ENCODE measurements at places on chromosomes 1 and 21.

DNA sequence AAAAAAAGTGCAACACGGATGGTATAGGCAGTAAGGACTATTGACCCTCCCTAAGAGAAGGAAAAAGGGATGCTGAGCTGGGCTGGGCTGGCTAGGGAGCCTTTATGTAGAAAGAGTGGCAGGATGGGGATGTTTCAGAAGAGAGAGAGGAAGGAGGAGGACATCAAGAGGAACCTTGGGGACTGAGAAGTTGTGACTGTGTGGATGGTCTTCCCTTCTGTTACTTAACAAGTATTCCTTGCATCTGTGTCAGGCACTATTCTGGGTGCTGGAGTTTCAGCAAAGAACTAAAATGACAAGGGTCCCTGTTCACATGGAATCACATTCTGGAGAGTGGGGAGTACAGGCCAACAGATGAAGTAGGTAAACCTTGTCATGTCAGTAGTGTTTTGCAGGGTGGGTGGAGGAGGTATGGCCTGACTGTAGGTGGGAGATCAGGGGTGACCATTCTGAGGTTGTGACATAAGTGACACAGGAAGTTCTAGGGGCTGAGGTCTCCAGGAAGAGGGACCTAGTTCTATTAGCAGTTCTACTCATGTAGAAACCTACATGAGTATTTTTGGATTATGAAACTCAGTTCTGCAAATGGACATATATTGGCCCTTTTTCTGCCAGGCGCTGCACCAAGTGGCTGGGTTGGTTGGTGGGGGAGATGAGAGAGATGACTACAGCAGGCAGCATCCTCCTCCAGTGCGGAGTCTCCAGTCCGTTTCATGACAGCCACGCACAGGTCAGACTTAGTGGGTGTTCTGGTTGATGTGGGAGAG is 53.8 kb downstream of the PRDM2 start:
- DNase-seq, result no peak

DNA sequence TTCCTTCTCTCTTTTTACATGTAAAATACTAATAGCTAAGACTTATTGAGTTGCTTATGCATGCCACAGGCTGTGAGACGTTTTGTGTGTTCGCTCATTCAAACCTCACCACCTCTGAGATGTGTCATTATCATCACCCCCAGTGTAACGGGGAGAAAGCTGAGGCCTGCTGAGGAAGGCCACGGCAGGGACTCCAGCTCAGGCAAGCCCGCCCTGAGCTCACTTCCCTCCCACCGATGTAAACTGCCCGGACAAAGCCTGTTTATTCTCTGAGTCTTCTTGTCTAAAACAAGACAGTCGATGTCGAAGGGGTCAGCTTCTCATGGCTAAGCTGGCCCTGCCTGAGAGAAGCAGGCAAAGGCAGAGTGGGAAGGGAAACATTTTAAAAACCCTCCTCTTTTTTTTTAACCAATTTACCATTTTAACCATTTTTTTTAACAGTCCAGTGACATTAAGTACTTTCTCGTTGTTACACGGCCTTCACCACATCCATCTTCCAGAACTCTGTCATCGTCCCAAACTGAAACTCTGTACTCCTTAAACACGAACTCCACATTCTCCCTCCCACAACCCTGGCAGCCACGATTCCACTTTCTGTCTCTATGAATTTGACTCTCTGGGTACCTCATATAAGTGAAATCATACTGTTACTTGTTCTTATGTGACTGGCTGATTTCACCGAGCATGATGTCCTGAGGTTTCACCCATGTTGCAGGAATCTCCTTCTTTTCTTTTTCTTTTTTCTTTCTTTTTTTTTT is 204.8 kb upstream of the GALNT2 start:
- DNase-seq, result no peak

DNA sequence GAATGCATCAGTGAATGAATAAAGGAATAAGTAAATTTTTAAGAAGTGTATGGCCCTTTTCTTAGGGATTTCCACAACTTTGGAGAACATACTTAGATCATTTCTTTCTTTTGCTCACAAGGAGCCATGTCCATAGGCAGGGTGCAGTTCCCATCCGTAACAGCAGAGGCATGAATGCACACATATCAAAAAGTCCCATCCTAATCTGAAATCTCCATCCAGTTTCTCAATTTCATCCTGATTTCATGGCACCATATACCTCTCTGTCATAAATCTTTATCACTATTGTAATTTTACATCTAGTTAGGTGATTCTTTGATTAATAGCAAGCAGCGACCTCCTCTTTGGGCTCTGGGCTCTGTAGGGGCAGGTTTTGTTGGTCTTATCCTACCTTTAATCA is 359.2 kb downstream of the RRAGC start:
- DNase-seq, result no peak

- no peak for DNase-seq
These were observed 4.1 kb upstream of the HDGF start for GRCh38 chr1:156755527-156755950.

- no peak for DNase-seq
These were observed 24.1 kb upstream of the EXO1 start for GRCh38 chr1:241823925-241824324.

GRCh38 chr1:3695326-3696217 is 43.3 kb downstream of the TP73 start:
- DNase-seq, result peak; percentile 36

- DNase-seq, result no peak
These were observed 232.5 kb upstream of the JUN start for GRCh38 chr1:59016390-59016789.

DNA sequence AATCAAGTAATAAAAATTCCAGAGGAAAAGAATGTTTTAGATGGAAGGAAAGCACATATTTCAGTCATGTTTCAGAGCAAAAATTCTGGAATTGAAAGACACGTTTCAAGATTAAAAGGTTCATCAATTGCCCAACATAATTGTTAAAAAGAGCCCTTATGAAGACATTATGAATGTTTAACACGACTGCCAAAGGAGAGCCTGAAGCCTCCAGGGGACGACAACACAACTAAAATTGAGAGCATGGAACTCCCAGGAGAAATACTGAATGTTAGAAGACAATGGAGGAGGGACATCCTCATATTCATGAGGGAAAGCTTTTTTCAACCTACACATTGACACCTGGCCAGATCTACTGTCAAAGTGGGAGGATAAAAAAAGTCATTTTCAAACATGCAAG is 16.0 kb downstream of the OR2T11 start:
- DNase-seq, result peak; percentile 68

GRCh38 chr1:100229681-100230443 is 19.8 kb downstream of the DBT start:
- DNase-seq, result no peak

DNA sequence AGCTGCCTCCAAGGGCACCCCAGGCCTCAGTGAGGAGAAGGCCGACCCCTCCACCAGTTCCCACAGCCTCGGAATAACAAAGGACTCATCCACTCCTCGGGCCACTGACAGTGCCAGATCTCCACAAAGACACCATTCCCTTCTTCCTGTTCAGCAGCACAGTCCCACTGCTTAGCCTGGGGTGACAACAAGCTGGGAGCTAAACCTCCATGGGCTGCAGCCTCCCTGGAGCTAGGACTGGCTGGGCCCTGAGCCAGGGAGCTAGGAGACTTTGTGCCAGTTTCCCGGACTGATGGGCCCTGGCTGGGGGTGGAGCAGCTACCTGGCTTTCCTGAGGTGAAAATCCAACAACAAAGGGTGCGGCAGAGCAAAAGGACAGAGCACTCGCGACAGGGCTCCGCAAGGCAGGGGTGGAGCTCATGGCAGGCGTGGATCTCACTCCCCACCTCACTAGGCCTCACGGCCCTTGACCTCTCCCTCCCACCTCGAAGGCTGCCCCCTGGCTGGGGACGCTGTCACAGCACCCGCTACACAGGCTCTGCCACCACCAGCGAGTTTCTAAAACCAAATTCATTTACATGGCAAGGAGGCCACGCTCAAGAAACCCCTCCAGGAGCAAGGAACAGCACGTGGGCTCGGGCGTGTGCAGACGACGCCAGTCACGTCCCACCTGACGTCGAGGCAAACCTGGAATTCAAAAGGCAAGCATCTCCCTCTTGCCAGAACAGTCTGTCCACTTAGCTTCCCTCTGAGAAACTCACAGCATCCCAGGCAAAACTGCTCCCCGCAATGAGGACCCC is 13.8 kb downstream of the SLC35E2B start:
- DNase-seq, result peak; percentile 88

GRCh38 chr1:44543064-44543744 is 131.1 kb downstream of the TMEM53 start:
- no peak for DNase-seq

GRCh38 chr1:246394121-246394520 is 113.0 kb downstream of the SMYD3 start:
- DNase-seq, result no peak

GRCh38 chr1:41371630-41372599 is 10.7 kb downstream of the FOXO6 start:
- DNase-seq, result no peak

DNA sequence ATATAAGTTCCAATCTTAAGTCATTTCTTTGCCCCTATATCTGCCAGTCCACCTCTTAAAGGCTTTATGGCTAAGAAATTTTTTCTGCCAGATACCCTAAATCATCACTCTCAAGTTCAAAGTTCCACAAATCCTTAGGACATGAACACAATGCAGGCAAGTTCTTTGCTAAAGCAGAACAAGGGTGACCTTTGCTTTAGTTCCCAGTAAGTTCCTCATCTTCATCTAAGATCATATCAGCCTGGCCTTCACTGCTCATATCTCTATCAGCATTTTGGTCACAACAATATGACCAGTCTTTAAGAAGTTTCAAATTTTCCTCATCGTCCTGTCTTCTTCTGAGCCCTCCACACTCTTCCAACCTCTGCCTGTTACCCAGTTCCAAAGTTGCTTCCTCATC is 402.2 kb upstream of the RUNX1 start:
- DNase-seq, result no peak

DNA sequence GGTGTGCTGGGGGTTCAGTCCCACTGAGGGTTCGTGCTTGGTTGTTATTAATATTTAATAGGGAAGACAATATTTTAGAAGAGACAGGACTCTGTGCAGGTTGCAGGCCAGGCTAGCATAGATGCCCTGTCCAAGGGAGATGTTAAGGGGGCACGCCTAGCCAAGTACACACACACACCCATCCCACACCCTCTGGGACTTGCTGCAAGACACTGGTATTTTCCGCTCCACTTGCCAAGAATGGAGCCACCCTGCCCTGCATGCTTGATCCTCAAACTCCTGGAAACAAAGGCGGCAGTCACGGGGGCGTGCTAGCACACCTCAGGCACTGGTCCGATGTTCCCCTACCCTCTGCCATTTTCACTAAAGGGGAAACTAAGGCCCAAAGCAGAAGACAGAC is 99.1 kb downstream of the MRPL37 start:
- no peak for DNase-seq

GRCh38 chr1:198575292-198575691 is 34.8 kb upstream of the ATP6V1G3 start:
- no peak for DNase-seq

DNA sequence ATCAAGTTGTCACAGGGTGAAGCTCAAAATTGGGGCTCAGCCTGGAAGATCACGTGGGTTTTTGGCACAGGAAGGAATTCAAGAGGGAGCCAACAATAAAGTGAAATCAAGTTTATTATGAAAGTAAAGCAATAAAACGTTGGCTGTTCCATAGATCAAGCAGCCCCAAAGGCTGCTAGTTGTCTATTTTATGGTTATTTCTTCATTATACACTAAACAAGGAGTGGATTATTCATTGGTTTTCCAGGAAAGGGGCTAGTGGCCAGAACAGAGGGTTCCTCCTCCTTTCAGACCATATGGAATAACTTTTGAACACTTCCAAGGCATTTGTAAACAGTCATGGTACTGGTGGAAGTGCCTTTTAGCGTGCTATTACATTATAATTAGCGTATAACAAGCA is 723.5 kb upstream of the ADAMTS5 start:
- no peak for DNase-seq

- DNase-seq, result no peak
These were observed 16.5 kb downstream of the ATF3 start for GRCh38 chr1:212624976-212625501.

DNA sequence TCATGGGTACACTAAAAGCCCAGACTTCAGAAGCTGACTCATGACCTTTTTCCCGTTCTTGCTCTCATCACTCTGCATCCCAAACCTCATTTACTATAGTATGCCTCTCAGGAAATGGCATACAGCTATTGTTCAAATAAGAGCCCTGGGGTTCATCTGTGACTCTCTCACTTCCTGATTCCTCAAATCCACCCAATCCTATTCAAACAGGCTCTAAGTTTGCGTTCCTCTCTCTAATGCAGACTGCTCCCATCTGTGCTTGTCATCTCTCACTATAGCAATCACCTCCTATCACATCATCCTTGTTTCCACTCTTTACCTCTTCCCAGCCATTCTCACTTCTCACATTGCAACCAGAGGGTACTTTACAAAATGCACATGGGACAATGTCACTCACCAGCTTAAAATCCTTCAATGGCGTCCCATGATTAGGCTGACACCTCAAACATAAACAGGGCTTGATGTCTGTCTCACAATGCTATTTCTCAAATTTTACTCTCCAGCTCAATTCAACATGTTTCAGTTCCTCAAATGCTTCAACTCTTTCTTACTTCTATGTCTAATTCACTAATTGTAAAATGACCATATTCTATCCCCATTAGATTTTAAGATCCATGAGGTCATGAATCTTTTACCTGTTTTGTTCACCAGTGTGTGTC is 408.4 kb downstream of the NTNG1 start:
- no peak for DNase-seq

DNA sequence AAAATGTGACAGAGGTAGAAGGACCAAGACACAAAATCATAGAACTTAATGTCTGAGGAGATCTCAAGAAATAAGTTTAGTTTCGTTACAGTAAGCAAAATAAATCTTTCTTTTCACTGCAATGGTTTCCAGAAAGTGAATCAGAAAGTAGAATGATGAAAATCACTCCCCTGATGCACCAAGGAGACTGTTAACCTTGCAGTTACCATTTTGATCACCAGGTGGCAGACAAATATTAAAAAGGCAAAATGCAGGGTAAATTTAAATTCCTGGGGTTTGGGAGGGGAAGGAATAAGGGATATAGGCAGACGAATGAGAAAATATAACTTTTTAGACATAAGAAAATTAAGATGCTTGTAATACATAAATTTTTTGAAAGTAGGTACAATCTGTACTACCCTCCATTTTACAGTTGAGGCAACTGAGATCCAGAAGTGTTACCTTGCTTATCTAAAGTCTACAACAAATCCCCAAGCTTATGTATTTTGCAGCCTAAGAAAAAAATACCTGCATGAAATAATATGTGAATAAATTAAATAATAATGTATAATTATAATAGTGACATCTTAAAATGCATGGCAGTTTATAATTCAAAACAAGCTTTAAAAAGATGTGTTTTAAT is 253.2 kb downstream of the CRB1 start:
- peak; percentile 49 for DNase-seq

DNA sequence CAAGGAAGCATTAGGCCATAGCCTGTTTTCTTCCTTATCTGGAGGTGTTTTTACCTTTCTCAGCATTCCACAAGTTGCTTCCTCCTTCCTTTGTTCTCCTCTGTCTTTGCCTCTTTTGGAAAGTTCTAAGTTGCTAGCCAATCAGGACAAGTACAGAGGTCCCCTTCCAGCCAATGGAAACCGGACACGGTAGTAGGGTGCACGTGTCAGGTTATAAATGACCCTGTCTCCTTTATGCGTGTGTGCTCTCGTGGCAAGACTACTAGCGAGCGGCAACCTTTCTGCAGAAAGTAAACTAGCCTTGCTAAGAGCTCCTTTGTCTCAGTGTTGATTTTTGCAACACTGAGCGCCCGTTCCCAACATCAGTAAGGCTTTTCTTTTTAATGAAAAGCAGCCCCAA is 1.5 kb upstream of the ACADM start:
- DNase-seq, result no peak

GRCh38 chr21:32459972-32460371 is 47.5 kb downstream of the EVA1C start:
- DNase-seq, result no peak

GRCh38 chr1:198577444-198577843 is 37.0 kb upstream of the ATP6V1G3 start:
- DNase-seq, result no peak

- no peak for DNase-seq
These were observed 90.4 kb downstream of the INTS7 start for GRCh38 chr1:211944733-211945500.
